ENCODE measurements at places on chromosomes 7 and 10.

DNA sequence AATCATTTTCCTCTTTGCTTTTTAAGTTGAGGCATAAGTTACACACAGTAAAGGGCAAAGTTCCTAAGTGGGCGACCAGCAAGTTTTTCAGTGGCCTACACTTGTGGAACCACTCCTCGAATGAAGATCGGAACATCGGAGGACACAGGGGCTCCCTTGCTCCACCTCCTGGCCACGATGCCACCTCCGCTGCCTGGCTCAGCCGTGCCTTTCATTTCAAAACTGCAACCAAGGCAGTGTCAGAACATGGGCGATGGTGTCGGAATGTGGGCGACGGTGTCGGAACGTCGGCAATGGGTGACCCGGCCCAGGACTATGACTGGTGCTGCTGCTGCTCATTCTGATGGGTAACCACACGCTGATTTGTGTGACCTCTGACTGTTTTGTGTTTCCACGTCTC is 9.6 kb upstream of the VIPR2 start:
- no peak for DNase-seq

GRCh38 chr10:91924212-91925021 is 847 bp downstream of the BTAF1 start:
- no peak for DNase-seq

DNA sequence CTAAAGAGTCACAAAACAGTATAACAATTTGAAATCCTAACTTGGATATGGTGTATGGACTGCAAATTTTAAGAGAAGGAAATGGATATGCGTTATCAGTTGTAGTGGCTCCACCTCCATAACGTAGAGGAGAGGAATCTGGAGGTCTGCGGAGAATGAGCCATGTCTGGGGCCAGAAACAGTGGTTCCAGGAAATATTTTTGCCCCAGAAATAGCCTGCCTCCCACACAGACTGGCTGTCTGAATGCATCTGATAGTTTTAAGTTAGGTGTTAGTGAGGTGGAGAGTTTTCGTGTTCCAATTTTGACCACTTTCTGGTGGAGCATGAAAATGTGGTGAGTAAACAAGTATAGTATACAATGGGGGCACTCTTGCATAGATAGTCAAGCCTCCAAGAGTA is 1.6 kb downstream of the PHTF2 start:
- DNase-seq, result no peak

GRCh38 chr7:116324582-116324981 is 114.2 kb downstream of the TES start:
- DNase-seq, result no peak

DNA sequence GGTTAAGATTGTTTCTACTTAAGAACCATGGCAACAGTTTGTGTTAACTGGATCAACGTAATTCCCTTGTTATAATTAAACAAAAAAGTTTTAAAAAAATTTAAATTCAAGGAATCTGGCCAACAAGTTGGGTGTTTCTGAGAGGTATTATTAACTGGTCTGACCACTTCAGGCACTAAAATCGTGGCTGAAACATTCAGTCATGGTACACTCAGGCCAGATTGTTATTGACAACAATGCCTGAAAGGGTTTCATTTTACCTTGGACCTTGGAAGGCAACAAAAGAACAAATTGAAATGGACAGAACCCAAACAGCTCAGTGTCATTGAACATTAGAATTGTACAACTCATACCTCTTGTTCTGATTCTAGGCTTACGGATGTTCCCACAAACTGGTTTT is 103.3 kb upstream of the ARMC3 start:
- DNase-seq, result no peak

GRCh38 chr10:21791276-21791675 is 212.3 kb downstream of the DNAJC1 start:
- no peak for DNase-seq

GRCh38 chr7:24718431-24718831 is 38.8 kb downstream of the GSDME start:
- DNase-seq, result no peak

GRCh38 chr10:95312986-95313495 is 22.2 kb upstream of the PDLIM1 start:
- DNase-seq, result no peak

GRCh38 chr10:78188446-78188845 is 154.8 kb downstream of the RPS24 start:
- DNase-seq, result no peak

GRCh38 chr10:11035301-11035991 is 17.8 kb downstream of the CELF2 start:
- DNase-seq, result no peak

- no peak for DNase-seq
Measured at GRCh38 chr7:143148050-143148449, 16.2 kb downstream of the PIP start.

GRCh38 chr7:79980376-79980775 is 154.3 kb upstream of the GNAI1 start:
- DNase-seq, result no peak
